ENCODE measurements at places on chromosomes 5 and 9. TPM values are rescaled to one million over a fixed set of nuclear protein-coding genes. Genes with fewer than 3 reads are reported as not detected.

The ELOVL7 gene
- total RNA-seq: 7.3 TPM

The SHOC1 gene
- not detected for total RNA-seq

The FAM240B gene
- not detected for total RNA-seq

DNA sequence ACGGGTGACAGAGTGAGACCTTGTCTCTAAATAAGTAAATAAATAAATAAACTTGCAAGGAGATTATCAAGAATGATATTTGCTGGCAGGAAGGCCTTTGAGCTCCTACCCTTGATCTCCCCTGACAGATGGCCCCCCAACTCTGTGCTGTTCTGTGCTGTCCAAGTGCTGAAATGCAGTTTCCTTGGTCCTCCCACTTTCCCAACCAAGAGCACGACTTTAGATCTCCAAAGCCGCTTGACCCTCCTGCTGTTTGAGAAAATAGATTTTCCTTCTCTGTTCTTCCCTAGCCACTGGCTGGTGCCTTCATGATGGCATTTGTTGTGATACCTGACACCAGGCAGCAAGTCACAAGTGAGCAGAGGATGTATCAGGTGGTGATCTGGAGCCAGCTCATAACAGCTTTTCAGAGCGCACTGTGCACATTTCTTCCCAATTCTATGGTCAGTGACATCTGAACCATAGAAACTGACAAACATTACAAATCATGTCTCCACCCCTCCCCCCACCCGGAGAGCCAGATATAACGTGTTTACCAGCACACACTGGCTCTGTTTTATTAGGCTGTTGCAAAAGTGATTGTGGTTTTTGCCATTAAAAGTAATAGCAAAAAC, 80.0 kb upstream of the PUM3 start:
- H3K27me3 ChIP-seq: no peaks in the 10 kb centered on the region
- H3K27ac ChIP-seq: no peak overlapping the region
- DNase-seq: no peak
- H3K4me3 ChIP-seq: no peak overlapping the region
- no peaks in the 10 kb centered on the region for H3K4me1 ChIP-seq

- H3K27me3 ChIP-seq: peaks cover 18% of the 10 kb centered on the region
- H3K27ac ChIP-seq: no peak overlapping the region
- no peaks in the 10 kb centered on the region for H3K36me3 ChIP-seq
- DNase-seq: no peak
Measured at GRCh38 chr9:1049641-1050040, 516 bp upstream of the DMRT2 start.

GRCh38 chr5:111676466-111676865, 80.5 kb downstream of the NREP start:
- no peak overlapping the region for H3K4me3 ChIP-seq
- H3K27me3 ChIP-seq: no peaks in the 10 kb centered on the region
- peaks cover 25% of the 10 kb centered on the region for H3K4me1 ChIP-seq
- H3K27ac ChIP-seq: no peak overlapping the region

GRCh38 chr5:41968153-41968723, 43.2 kb downstream of the FBXO4 start:
- H3K4me3 ChIP-seq: no peak overlapping the region
- DNase-seq: no peak
- H3K4me1 ChIP-seq: no peaks in the 10 kb centered on the region
- H3K36me3 ChIP-seq: no peaks in the 10 kb centered on the region
- no peak overlapping the region for H3K27ac ChIP-seq
- no peaks in the 10 kb centered on the region for H3K27me3 ChIP-seq

DNA sequence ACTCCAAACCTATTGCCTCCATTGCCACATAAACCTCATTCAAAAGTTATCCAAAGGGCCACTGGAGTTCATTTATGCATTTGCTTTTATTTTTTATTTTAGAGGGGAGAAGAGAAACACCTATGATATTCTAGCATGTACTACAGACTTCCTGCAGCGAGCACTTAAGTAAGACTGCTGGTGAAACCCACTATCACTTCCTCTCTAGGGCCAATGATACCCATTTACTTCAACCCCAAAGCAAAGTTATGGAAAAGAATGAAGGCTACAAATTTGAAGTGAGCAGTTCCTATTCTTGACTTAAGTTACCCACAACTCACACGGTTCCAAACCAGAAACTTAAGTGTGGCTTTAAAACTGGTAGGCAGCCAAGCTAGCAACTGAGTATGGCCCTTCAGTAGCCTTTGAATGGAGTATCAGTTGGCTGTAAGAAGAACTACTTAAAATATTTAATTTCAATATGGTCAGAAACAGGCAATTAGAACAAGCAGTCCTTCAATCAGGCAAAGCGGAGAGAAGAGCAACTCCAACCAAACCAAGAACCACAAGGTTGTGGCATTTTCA, 94.1 kb downstream of the GPR21 start:
- peaks cover 5% of the 10 kb centered on the region for H3K36me3 ChIP-seq
- no peaks in the 10 kb centered on the region for H3K27me3 ChIP-seq
- peaks cover 36% of the 10 kb centered on the region for H3K4me1 ChIP-seq
- no peak for DNase-seq
- H3K27ac ChIP-seq: no peak overlapping the region
